Upper lobe of right lung (tissue), 1 donor: ENCODE measurements at places on chromosomes 3 and 15.
A peak's percentile ranks its signal among the peaks of the same experiment; 100 is the strongest.

DNA sequence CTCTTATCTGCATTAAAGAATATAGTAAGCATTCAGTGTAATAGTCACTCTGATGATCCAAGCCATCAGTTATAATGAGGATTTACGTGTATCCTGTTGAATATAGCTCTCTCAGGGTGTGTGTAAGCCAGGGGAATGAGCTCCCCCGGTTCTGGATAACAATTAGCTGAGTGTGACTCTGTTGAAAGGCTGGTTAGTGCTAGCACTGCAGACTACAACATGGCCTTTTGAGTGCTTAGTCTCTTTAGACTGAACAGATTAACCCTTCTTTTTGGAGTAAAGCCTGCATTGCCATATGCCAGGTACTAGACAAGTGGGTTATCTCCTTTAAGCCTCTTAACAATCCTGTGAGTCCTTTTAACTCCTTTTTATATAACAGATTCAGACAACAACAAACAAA is 119.5 kb downstream of the TMEM108 start:
- DNase-seq: no peak

GRCh38 chr3:48446425-48447193 is at the start of gene ATRIP:
Gene ATRIP, plus strand, starts transcription at chr3:48446737. Its CDS starts 109 bp downstream, at chr3:48446846.
- peak; percentile 96 for DNase-seq

- no peak for DNase-seq
Observed at GRCh38 chr15:91965501-91966193, 112.1 kb downstream of the SLCO3A1 start.

- DNase-seq: no peak
Observed at GRCh38 chr3:120557115-120557514, 39.0 kb upstream of the NDUFB4 start.

GRCh38 chr15:63599401-63600000 is 2.3 kb downstream of the FBXL22 start:
- peak; percentile 89 for DNase-seq

DNA sequence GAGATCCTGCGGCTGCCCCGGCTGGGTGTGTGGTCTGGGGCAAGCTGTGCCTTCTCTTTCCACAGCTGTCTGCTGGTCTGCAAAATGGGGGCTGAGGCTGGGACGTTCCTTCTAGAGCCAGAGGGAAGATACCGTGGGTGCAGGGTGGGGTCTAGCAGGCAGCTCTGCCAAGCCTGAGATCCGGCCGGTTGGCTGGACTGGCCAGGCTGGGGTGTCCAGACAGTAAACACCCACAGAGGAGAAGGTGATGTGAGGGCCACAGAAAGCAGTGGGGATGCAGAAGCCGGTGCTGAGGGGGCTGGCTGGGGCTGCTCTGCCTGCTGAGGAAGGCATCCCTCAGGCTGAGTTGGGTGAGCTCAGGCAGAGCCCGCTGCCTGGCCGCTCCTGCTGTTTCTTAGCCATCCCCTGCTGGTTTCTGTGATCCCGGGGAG is 46.1 kb downstream of the FBLN2 start:
- no peak for DNase-seq

DNA sequence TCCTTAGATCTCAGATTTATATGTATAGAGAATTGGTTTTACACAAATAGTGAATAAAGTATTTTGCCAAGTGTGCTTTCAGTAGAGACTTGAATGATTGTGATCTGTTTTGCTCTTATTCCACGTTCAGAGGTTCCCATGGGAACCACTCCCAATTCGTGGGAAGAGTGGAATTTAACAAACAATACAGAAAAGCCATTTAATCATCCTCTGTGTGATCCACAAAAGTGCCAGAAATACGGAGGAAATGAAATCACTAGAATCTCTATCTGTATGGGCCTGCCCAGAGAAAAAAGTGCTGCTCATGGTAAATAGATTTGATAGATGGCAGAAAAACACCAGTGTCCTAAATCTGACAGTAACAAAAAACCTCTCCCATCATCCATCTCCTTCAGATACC is 56.0 kb downstream of the CNTN4 start:
- DNase-seq: no peak

GRCh38 chr3:20235796-20236195 is 49.8 kb upstream of the SGO1 start:
- no peak for DNase-seq

GRCh38 chr15:82810061-82810889 is 847 bp downstream of the WHAMM start:
- DNase-seq: peak; percentile 76

DNA sequence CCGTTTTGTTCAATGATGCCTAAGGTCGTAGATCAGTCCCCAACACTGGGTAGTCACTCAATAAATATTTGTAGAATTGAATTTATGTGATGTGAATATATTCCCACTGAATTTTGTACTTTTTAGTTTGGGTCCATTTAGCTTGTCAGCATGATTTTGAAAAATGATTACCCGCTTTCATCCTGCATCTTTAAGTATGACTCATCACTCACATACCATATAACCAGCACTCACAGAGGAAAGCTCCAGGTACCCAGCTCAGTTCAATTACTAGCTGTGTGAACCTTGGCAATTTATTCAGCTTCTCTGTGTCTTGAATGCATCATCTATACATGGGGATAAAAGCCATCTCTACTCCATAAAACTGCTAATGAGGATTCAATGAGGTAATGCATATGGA is 2.2 kb upstream of the MLF1 start:
- no peak for DNase-seq

DNA sequence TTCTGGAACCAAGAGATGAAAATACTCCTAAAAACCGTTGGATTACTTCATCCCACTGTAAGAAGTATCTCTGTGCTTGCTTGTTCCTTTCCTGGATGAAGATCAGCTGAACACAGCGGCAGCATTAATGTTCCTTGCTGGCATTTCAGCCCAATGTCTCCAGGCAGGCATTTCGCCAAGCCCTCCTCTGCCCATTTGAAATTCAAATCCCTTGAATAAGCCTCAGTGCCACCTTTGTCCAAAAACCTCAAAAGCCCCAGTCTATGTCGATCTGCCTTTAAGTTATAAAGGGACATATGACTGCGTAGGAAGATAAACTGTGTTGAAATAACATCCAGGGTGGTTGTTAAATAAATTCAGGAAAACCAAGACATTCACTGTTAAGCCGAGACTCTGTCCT is 156.8 kb upstream of the PDZRN3 start:
- no peak for DNase-seq

GRCh38 chr15:69903470-69904469 is 193.9 kb downstream of the TLE3 start:
- DNase-seq: no peak

- DNase-seq: no peak
Observed at GRCh38 chr3:7744850-7745249, 756.8 kb upstream of the LMCD1 start.

DNA sequence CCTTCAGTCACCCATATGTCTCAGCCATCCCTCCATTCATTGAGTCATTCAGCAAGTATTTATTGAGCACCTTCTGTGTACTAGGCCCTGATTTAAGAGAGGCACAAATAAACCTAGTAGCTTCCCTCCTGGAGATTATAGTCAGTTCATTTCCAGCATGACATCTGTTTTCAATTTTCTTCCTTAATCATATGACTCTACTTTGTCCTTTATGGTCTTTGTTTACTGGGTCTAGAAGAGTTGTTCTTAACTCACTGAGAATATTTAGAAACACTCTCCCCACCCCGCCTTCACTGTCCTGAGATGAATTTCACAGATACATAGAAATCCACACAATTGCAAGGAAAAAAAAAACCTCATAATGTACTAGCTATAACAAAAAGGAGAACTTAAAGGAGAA is 44.8 kb upstream of the ADAMTS9 start:
- DNase-seq: no peak

DNA sequence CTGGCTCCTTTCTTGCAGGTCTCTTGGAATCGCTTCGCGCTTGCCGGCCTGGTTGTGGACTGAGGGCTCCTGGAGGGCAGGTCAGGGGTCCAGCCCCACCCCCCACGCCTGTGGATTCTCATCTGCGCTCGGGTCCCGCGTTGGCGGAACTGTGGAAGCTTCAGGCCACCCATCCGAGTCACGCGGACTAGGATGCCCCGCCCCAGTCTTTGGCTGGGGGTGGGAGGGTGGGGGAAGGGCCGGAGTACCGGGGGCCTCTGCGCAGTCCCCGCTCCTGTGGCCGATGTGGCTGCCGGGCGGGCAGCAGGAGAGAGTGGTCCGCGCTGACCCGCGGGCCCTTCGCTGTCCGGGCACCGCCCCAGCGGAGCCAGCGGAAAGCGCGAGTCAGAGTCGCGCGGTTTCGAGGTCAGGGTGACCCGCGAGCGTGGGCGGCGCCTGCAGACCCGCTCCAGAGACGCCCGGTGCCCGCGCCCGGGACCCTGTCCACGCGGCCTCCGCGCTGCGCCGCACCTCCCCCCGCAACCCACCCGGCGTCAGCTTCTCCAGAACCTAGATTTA is 114.2 kb downstream of the KLF13 start:
- DNase-seq: peak; percentile 83

DNA sequence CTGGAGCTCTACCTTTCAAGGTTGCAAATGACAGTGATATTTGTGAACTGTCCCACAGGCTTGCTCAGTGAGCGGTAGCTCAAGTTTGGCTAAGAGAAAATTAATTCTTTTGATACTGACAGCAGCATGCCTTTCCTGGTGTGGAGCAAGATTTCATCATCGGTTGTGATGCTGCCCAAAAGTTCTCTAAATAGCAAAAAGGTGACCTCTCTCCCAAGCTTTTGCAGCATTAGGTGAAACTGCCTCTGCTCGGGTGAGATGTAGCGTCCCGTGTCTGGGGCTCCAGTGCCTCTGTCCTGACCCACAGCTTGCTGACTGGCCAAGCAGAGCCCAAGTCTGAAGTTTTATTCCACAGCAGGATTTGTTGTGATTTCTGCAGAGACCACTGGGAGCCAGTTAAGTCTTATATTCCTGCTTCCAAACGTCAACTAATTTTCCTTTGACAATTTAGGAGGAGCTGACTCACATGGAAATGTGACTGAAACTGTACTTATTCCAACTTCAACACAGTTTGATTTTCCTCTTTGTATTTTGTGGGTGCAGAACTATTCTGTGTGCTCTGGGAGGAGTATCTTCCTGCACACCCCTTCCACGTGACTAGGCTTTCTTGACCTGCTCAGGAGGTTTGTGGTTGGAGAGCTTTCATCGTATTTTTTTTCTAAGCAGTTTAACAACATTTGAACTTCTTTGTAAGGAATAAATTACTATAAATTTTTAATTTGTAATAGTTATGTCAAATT is 5.9 kb downstream of the SYNM start:
- DNase-seq: no peak

DNA sequence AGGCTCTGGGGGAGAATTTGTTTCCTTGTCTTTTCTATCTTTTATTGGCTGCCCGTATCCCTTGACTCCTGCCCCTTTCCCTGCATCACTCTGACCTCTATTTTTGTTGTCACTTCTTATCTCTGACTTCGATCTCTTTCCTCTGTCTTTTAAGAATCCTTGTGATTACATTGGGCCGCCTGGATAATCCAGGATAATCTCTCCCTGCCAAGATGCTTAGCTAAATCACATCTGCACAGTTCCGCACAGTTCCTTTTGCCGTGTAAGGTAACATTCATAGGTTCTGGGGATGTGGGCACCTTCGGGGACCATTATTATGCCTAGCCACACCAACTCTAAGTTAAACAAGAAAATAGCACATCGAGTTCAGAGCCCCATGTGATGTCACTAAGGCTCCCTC is 103.0 kb upstream of the DPPA4 start:
- no peak for DNase-seq

DNA sequence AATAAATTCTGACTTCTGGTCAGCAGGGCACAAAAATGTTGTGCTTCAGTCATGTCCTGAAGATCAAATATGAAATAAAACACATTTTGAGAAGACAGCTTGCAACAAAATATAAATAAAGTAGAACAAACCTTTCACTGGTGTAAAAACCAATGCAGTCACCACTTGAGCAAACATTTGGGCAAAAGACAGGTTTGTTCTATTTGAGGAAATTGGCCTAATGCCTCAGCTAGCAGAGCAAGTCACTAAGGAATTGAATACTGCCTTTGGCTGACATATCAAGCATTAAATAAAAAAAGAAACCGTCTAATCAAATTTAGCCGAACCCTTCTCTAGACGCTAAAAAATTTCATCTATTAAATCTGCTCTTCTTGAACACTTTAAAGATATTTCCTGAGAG is 475.4 kb upstream of the CNTN3 start:
- DNase-seq: no peak

GRCh38 chr15:76344893-76345582 is 8.5 kb downstream of the ISL2 start:
- no peak for DNase-seq

GRCh38 chr15:61499376-61499775 is 270.3 kb upstream of the RORA start:
- no peak for DNase-seq

DNA sequence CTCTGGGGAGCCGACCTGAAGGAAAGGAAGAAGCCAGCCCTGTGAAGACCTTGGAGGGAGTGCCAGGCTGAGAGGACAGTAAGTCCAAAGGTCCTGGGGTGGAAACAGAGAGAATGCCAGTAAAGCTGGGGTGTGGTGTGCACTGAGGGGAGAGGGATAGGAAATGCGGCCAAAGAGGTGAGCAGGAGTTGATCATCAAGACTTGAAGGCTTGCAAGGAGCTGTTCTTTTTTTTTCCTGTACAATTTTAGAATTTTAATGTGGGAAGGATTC is 73.8 kb downstream of the SYNPR start:
- no peak for DNase-seq

GRCh38 chr3:14444380-14444779 is 42.0 kb downstream of the SLC6A6 start:
- DNase-seq: no peak

GRCh38 chr3:23055733-23056376 is 147.3 kb upstream of the UBE2E2 start:
- DNase-seq: no peak

DNA sequence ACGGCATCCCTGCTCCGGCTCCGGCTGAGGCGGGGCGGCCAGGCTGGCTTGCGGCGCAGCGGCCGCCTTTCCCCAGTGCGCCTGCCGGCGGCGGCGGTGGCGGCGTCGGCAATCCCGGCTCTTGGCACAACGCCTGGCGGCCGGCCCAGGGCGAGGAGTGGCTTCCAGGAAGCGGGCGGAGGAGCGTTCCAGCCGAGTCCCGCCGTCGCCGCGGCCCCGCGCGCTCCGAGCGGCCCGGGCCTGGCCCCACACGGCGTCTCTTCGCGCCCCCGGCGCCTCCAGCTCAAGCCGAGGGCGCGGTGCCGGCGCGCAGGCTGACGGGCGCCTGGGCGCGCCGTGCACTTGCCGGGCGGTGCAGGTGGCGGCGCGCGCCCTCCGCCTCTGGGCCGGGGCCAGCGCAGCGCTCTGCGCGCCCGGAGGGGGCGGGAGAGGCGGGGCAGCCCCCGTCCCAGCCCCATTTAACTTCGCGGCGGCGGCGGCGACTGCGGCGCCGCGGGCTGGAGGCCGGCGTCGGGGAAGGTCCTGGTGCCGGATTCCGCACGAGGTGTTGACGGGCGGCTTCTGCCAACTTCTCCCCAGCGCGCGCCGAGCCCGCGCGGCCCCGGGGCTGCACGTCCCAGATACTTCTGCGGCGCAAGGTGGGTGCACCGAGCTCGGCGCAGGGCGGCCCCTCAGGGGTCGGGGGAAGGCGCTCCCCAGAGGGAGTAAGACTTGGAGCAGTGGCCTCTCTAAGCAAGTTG is at the start of gene ADAMTSL3:
Gene ADAMTSL3, plus strand, starts transcription at position 485 of the 740 bp plus-strand sequence. CDS start 1,639 bp downstream, outside the sequence.
- DNase-seq: peak; percentile 91

DNA sequence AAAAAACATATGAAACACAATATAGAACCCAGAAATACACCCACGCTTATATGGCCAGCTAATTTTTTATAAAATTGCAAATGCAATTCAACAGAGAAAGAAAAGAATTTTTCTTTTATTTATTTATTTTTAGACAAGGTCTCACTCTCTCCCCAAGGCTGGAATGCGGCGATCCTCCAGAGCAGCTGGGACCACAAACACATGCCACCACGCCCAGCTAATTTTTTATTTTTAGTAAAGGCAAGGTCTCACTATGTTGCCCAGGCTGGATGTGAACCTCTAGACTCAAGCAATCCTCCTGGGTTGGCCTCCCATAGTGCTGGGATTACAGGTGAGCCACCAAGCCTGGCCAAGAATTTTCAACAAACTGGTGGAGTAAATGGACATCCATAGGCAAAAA is 117.9 kb downstream of the SCAPER start:
- no peak for DNase-seq
